NCI-H345 (cell line): ENCODE measurements at places on chromosomes 11 and 22.

DNA sequence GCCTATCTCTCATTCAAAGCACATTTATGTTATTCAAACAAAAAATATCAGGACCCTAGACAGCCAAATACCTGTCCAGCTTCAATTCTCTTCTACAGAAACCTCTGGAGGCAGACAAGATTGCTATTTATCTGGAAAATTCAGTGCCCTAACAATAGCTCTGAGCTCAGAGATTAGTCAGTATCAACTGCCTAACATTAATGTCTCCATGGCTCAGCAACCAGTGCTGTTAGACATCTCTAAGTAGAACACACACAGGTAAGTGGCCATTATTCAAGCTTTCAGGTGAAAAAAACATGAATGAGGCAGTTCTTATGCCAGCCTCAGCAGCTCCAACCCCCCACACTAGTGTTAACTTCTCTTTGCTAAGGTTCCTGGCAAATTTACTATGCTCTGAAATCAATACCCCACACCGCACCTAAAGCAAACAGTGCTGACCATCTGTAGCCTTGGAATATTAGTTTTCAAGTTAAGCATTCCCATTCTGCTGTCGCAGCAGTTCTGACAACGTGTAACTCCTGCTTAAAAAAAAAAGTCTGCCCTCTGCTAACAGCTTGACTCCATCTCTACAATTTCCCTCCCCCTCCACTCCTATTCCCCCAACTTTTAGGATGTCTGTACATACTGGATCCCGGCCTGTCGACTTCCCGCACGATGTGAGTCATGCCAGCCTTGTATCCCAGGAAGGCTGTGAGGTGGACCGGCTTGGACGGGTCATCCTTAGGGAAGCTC lies 1.5 kb downstream of the RPL3 start:
- no peak for DNase-seq

GRCh38 chr11:5600374-5600851 lies 4.0 kb downstream of the TRIM6 start:
- peak; percentile 27 for DNase-seq

DNA sequence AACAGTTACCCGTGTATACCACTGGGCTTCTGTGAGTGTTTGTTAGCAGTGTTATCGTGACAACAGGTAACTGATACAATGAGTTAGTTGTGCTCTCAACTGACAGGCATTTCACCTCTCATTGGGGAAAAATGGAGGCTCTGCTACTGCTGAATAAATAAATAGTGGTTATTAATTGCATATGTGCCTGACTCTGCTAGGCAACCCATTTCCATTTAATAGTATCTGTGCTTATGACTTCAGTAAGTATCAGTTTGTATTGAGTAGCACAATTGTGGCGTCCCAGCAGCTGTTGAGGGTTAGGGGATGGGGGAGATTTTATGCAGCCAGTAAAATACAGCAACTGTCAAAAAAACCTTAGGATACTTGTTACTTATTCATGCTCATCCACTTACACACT lies 123.4 kb upstream of the SEZ6L start:
- no peak for DNase-seq

DNA sequence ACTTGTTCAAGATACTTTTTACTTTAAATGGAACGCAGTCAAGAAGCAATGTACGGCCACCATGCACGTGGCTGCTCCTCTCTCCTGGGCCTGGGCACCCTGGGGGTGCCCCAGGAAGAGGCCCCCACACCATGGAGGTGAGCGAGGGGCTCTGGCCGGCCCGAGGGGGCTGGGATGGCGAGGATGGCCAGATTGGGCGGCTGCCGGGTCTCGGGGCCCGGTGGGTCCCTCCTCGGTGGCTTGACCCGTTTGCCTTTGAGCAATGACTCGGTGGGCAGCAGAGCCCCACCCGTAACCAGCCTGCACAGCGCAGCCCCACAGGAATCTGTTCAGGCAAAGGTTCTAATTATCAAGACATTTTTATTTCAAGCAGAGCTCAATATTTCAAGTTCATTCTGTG lies 167.4 kb downstream of the BRD1 start:
- DNase-seq, result no peak

DNA sequence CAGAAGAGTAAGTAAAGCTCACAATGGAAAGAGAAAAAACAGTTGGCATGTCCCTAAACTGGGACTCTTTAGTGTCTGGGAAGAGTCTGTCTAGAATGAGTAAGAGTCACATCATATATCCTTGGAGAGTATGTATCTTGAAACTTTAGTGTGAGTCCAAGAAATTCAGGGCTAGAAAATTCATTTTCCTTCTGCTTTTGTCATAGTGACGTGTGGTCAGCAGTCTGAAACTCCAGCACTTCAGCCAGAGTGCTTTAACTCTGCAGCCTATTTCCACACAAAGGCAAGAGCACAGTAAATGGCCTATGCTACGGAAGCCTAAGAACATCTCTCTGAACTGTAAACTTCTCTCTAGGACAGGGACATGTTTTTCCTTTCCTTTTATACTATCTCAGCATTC lies 174.1 kb downstream of the FAM181B start:
- no peak for DNase-seq

DNA sequence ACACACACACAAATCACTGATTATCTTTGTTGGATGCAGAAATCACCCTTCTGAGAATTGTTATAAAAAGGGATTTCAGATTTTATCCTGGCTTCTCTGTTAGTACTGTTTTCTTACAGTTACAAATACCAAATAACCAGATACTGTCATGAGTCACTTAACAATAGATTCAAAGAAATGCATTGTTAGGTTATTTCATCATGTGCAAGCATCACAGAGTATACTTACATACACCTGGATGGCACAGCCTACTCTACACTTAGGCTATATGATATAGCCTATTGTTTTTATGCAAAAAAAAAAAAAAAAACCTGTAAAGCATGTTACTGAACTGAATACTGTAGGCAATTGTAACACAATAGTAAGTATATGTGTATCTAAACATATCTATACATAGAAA lies 319.2 kb upstream of the ARHGAP42 start:
- DNase-seq, result no peak

DNA sequence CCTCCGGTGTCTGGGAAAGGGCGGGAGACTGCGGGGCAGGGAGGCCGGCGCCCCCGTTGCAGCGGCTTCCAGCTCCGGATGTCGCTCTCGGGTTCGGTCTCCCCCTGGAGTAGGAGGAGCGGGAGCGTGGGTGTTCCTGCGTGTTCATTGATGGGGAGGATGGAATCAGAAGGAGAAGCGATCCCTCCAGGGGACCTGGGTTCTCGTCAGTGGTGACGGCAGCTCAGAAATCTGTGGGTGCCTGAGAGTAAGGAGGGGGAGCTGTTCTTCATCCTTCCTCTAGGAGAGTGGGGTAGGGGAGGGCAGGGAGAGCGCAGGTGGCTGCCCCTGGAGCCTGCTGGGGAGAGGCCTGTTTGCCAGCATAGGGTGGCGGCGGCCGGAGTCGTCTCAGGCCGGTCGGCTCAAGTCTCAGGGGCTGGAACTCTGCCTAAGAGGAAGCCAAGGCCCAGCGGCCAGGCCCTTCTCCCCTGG lies 1.1 kb downstream of the UBASH3B start:
- DNase-seq, result peak; percentile 38

- no peak for DNase-seq
These were observed 182.3 kb downstream of the TENM4 start for GRCh38 chr11:79258576-79258975.

GRCh38 chr11:126510621-126511370 lies 155.3 kb downstream of the ST3GAL4 start:
- no peak for DNase-seq

GRCh38 chr11:68007498-68008380 lies 2.4 kb upstream of the ALDH3B1 start:
- no peak for DNase-seq

DNA sequence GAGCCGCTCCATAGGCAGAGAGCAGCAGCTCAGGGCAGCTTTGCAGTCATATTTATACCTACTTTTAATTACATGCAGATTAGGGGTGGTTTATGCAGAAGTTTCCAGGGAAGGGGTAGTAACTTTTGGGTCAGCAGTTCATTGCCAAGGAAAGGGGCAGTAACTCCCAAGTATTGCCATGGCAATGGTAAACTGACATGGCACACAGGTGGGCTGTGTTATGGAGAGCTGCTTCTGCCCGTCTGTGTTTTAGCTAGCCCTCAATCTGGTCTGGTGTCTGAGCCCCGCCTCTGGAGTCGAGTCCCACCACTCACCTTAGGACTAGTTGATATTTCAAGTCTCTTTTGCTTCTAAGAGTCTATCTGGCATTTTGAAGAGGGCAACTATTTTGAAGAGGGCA lies 12.2 kb upstream of the ZBTB16 start:
- DNase-seq, result no peak
